ENCODE measurements at places on chromosomes 6 and 20.
A peak's percentile ranks its signal among the peaks of the same experiment; 100 is the strongest.

- no peak for DNase-seq
Observed at GRCh38 chr6:133705731-133706130, 183.2 kb upstream of the TCF21 start.

- DNase-seq: no peak
Observed at GRCh38 chr6:105499931-105500330, 97.0 kb upstream of the PREP start.

DNA sequence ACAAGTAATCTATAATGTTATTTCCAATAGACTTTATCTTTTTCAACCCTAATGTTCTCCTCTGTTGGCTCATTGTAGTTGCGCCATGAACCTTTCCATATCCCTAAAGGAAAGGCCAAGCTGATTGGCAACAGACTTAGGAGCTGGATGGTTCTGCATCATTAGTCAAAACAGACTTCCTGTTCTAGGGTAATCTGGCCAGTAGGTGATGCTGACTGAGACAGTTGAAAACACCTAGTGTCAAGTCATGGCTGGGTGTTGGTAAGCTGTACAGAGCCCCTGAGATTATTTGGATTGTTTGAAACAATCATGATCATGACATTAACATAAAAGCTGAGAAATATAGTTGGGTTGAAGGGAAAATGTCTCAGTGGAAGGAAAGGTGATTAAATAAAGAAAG, 231.4 kb downstream of the PHACTR1 start:
- DNase-seq: no peak

- DNase-seq: peak; percentile 17
Observed at GRCh38 chr6:37514321-37514771, 14.7 kb upstream of the CCDC167 start.

DNA sequence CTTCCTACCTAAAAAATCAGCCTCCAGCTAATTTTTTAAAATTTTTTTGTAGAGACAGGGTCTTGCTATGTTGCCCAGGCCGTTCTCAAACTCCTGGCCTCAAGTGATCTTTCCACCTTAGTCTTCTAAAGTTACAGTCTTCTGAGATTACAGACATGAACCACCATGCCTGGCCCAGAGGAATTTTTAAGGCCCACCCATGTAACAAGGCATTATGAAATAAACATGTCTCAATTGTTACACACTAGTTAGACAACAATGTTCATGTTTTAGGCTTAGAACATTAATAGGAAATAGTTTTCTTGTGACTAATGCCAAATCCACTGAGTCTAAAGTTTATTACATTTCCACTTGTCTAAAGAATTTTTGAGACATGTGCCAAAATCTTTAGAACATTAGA, 221.2 kb downstream of the LAMA2 start:
- DNase-seq: peak; percentile 41

DNA sequence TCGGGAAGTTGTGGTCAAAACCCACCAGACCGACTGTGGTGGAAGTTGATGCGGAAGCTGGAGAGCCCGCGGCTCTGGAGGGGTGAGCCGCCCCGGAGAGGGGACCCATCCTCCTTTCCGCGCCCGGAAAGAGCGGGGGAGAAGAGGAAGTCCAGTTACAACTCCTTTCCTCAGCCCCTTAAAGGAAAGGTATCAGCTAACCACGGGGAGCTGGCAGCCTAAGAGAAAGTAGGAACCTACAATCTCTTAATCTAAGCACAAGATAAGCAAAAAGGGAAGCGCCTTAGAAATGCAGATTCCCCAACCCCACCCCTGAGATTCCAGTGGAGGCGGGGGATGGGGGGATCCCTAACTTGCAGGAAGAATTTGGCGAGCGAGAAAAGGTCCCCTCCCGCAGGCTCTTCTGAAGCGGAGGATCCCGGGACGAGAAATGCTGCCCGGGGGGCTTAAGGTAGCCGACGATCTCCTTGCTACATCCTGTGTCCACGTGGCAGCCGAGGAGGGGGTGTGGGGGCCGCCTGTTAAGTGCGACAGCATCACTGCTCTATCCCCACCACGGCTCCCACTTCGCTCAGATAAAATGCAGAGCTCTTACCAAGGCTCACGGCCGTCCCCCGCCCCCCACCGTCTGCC, 87.5 kb downstream of the ZFP64 start:
- DNase-seq: no peak

GRCh38 chr20:23249541-23249940, 101.0 kb upstream of the NXT1 start:
- no peak for DNase-seq

DNA sequence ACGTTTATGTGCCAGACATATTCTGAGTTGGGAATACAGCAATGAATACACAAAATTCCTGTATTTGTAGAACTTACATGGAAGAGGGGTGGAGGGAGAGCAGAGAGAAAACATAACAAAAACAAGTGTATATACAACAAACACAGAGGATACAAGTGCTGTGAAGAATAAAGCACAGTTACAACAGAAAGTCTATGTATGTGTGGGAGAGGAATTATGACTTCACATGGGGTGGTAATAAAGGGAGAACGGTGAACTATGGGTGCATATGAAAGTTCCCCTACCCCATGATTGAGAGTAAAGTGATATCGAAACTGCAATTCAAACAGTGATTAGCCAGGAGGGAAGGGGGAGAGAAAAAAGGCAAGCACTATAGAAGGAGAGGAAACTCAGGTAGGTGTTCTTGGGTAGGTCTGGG, 24.6 kb downstream of the HBS1L start:
- no peak for DNase-seq

DNA sequence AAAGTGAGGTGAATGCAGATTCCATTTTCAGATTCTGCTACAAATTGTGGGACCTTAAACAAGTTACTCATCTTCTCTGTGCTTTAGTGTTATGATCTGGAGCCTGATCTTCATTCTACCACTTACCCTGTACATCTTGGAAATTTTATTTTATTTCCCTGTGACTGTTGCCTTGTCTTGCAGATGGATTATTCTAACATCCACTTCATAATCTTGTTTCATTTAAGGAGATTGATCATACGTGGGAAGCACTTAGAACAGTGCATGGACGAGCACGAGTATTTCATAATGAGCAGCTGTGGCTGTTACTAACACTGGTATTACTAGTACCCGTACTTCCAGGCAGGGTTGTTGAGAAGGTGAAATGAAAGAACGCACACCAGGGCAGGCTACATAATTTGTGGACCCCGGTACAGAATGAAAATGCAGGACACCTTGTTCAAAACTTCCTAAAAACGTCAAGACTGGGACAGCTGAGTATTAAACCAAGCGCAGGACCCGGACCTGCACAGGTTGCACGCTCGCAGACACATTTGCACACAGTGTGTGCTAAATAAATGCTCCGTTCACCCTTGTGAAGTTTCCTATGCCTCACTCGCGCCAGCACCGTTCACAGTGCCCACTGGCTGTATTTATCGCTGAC, 535 bp upstream of the CCDC170 start:
- no peak for DNase-seq

DNA sequence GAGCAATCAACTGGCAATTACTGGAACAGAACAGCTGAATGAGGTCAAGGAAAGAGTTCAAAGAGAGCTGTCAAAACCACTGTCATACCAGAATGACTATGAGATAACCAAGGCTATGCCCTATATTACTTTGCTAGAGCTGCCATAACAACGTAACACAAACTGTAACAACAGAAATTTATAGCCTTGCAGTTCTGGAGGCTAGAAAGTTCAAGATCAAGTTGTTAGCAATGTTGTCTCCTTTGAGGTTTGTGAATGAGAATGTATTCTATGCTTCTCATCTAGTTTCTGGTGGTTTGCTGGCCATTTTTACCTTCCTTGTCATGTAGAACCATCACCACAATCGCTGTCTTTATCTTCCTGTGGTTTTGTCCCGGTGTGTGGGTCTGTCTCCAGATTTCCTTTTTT, 1323.0 kb upstream of the GJE1 start:
- DNase-seq: no peak

DNA sequence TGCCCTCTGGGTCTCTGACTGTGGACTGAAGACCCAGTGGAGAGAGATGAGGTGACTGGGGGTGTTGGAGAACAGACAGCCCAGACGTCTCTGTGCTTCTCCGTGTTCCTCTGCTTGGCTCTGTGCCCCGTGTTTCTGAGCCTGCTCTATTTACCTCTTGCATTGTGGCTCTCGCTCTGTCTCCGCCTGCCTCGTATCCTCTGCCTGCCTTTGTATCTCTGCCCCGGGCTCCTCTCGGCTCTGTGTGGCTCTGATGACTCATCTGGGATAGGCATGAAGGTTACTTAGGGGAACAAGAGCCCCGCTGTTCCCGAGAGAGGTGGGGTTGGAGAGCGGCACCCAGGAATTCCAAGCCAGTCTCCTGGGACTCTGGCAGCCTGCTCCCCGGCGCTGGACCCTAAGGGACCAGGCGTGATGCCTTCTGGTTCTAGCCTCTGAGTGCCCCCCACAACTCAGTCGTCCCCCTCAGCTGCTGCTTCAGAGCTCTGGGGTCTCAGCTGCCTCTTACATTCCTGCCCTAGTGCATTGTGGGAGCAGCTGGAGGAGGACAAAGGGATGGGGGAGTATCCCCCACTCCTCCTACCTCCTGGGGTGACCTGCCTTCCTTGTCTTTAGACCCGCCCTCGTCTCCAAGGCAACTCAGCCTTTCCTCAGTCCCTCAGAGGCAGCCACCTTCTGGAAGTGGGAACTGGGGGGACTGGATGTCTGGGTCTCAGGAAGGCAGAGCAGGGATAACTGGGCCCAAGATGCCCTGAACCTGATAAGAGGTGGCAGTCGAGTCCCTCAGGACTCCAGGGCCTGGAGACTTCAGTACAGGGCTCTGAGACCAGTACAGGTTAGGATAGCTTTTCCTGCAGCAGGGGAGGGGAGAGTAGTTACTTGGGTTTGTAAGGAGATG, 1.9 kb downstream of the DDR1 start:
- peak; percentile 30 for DNase-seq

DNA sequence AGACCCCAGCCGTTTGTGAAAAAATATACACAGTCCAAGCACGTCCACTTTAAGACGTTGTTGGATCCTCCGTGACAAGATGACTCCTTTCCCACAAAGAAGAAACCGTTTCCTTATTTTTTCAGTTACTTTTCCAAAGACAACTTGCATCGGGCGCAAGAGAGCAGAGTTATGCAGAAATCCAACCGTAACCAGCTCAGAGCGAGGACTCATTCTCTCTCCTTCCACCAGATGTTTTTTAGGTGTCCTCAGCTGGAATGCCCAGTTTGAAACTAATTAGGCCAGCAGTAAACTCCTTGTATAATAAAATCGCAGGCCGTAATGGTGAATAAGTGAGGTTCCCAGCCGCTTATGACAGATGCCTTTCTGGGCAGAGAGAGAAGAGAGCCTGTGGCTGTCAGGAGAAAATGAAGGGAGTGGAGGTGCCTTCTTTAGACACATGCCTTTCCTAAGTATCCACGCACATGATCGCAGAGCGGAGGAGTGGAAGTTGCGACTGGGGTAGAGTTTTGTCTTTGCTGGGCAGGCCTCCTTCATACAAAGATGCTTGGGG, 2.8 kb downstream of the EYA2 start:
- DNase-seq: no peak

DNA sequence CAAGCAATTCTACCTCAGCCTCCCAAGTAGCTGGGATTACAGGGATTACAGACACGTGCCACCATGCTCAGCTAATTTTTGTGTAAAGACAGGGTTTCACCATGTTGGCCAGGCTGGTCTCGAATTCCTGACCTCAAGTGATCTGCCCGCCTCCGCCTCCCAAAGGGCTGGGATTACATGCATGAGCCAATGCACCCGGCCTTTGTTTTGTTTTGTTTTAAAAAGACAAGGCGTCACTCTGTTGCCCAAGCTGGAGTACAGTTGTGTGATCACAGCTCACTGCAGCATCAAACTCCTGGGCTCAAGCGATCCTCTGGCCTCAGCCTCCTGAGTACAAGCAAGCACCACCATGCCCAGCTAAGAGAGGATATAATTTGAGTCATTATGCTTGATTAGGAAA, 5.4 kb downstream of the SERINC3 start:
- DNase-seq: no peak

DNA sequence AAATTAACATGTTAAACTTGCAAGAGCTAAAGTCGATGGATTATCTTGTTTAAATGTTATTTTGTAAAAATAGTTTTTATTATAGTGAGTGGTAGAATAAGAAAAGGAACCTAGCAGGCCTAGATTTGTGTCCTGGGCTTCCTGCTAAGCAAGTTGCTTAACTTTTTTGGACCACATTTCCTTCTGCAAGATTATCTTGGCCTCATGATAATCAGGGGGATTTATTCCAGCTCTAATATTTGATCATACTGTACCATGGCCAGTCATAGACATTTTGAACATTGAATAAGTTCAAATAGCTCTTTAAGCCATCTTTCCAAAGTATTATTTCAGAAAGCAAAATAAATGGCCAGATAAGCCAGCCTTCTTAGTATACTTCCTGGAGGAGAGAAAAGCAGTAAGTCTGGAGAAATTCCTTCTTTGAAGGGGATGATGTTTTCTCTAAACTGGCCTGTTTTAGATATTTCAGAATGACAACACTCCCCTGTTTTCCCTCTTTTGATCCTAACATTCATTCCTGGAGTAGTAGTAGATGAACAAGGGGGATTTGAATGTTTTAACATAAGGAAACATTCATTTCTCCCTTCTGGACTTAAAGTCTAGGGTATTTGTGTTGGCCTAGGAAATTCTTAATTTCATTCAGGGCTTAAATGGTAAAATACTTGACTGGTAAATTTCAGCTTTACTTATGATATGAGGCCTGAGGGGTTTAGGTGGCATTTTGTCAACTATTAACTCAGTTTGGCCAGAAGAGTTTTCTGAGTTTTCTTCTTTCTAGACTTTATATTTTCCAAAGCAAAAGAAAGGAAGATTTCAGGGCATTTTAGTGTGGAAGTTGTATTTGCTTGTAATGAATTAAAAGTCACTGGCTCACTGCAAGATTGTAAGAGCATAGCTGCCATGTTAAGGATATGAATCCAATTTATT, 108.8 kb upstream of the SCGN start:
- DNase-seq: no peak

DNA sequence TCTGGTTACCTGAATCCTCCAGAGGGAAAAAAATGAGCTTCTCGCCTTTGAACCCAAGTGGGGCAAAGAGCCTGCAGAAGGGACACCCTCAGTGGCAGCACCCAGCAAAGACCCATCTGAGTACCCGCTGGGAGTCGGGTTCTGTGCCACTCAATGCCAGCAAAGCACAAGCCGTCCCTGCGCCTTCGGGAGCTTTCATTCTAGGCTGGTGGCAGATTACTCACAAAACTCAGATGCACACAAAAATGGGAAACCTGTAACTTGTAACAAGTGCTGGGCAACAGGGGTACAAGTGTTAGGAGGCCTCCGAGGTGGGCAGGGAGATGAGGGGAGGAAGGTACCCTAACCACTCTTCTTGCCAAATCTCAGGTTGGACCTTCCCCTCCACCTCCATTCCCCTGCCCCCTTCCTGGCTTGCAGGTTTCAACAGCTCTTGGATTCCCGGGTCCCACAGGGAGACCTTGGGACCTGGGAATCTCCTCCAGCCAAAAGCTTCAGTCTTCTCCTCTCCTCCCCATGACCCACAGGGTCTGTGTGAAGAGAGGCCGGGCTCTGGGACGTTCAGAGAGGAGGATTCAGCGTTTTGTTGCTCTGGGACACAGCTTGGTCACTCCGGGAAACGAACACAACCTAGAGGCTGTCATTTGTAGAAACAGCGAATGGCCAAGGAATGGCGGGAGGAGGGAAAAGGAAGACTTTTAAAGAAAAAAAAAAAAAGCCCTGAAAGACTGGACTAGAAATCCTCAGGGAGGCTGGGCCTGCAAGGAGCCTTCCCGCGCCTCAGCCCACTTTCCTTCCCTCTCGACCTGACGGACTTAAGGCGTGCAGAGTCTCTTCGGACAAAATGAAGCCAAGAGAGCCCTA, 1.2 kb upstream of the PARD6B start:
- no peak for DNase-seq

GRCh38 chr6:101069191-101069795, 188.2 kb upstream of the ASCC3 start:
- no peak for DNase-seq
